Stimulated activated CD4-positive, alpha-beta T cell treated with anti-CD3 and anti-CD28 coated beads, Interleukin-15, amount 100 ng/mL, for 1 hour (primary cell): ENCODE measurements at places on chromosomes 5 and 9.

DNA sequence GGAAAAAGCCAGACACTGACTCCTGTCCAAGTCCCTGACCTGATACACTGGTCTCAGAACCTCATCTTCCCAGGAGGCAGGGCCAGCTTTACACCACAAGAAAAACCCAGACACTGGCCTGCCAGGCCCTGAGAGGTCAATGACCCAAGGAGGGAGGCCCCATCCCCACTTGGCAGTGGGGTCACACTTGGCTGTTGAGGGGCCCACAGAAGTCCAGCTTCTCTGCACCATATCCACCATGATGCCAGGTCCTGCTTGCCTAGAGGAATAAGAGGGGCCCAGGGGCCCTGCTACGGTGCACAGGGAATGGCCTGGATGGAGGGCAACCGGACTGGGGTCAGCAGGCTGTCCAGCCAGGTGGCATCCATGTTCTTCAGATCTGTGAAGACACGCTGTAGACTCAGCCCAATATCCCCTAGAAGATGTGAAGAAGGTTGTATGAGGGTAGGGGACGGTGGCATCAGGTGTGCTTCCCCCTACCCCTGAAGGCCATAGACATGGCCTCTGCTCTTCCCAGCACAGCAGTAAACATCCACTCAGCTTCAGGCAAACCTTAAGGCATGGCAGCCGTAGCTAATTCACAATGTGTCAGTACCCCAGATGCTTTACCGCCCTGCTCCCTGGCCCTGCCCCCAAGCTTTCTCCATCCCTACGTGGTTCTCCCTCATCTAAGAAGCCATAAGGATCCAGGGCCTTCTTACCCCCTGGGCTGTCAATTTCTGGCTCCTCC lies 6.7 kb downstream of the IRF1 start:
- no peak for DNase-seq

DNA sequence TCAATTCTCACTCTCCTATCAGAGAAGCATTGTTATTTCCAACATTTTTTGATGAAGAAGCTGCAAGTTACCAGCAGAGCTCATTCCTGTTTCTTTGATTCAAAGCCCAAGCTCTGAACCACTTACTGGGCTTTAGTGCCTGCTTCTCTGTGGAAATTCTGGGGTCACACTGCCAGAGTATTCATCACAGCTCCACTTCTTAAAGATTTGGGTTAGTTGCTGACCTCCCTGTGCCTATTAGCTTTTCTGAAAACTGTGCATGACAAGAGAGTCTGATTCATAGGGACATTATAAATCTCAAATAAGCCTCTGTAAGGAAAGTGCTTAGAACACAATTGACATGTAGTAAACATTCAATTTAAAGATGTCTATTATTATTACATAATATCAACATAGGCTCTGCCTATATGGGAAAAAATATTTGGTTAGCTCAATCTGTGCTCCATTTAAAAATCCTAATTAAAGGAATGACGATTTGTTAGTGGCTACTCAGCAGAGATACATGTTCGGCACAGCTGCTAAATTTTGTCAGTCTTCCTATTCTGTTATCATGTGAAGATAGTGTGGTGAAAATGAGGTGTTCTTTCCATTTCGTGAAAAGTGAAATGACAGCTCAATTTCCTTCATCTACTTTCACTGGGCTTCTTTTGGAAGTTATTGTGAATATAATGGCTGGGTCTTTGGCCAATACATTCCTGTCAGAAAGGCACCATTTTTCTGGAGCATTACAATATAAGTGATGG lies 293.0 kb downstream of the KCTD16 start:
- no peak for DNase-seq

DNA sequence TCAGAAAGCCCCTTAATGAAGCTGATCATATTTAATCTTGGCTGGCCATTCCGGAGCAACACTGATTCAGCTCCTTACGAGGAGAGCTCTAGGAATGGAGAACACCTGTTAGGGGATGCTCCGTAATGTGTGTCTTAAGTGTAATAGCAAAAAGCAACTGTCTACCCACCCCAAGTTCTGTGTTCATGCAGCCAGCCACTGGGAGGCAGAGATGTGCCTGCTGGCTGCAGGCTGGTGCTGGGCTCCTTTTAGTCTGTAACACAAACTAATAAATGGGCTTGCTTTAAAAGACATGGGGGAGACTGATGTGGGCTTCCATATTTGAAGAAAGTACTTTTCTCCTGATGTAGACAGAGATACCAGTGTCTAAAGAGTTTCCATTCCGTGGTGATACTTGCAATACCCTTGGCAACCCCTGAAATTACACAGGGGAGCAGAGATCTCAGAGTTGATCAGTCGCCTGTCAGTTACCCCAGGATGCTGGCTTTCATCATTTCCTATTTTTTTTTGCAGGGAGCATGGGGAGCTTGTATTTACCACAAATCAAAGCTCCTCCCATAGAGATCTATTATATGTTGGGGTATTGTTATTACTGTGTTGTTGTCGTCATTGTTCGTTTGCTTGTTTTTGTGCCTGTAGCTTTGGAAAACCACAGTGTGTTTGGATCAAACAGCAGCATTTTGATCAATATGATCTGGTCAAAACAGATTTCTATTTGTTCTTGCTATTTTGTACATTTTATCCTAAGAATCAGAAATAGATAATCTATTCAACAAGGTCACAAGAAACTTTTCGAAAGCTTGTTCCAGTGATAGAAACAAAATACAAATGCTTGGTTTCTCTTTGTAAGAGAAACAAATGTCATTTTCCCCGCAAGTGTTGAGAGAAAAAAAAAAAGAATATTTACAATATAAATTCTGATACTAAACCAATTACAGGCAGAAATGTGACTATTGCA lies 65.8 kb downstream of the MTX3 start:
- no peak for DNase-seq

DNA sequence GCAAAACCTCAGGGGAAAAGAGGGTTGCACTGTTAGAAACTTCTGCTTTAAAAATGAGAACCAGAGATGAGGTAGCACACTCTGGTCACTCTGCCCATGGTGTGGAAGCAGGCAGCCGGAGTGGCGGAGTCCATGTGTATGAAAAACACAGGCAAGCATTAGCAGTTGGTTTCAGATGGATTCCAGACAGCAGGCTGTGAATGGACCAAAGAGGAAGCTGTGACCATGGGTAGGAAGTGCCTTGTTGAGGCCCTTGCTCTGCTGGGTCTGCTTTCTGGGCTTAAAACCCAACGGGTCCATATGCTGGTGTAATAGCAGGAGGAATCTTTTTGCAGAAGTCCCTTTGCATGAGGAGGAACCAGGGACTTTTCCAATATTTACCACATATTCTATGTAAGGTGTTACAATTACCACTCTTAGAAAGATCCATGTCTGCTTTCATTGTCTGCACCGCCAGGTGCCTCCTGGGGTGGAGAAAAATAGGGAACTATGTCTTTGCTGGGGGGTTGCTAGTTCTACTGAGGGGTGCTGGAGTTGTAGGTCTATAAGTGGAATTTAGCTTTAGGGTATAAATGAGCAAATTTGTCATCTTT lies 77.0 kb downstream of the ANKRD55 start:
- no peak for DNase-seq

DNA sequence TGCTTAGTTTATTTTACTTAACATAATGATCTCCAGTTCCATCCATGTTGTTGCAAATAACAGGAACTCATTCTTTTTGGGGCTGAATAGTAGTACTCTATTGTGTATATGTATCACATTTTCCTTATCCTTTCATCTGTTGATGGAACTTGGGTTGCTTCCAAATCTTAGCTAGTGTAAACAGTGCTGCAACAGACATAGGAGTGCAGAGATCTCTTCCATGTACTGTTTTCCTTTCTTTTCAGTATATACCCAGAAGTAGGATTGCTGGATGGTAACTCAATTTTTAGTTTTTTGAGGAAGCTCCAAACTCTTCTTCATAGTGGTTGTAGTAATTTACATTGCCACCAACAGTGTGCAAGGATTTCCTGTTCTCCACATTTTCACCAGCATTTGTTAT lies 138.8 kb upstream of the POC5 start:
- DNase-seq: no peak

DNA sequence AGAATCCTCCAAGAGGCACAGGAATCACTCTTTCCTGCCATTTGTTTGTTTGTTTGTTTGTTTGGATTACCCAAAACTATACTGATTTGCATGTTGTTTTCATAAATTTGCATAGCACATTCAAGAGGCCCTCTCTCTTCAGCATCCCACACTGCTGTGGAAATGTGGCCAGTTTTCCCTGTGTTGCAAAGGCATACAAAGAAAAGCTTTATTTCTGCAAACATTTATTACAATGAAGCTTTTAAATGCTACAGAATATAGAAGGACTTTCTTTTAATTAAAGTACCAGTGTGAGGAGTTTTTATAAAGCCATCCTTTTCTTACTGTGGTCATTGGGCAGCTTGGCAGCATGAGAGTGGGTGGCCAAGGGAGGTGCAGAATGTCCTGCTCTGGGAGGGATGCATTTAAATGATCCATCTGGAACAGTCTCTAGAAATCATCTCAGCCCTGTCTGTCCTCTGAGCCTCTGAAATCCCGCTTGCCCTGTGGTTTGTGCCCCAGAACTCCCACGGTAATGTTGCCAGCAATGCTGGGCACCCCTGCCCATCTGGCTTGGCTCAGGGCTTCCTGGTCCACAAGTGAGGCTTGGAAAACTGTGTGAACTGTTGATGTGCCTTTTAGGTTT lies 356.8 kb upstream of the KIF2A start:
- DNase-seq: no peak

GRCh38 chr9:4193391-4193790 lies 106.5 kb downstream of the GLIS3 start:
- DNase-seq: no peak

DNA sequence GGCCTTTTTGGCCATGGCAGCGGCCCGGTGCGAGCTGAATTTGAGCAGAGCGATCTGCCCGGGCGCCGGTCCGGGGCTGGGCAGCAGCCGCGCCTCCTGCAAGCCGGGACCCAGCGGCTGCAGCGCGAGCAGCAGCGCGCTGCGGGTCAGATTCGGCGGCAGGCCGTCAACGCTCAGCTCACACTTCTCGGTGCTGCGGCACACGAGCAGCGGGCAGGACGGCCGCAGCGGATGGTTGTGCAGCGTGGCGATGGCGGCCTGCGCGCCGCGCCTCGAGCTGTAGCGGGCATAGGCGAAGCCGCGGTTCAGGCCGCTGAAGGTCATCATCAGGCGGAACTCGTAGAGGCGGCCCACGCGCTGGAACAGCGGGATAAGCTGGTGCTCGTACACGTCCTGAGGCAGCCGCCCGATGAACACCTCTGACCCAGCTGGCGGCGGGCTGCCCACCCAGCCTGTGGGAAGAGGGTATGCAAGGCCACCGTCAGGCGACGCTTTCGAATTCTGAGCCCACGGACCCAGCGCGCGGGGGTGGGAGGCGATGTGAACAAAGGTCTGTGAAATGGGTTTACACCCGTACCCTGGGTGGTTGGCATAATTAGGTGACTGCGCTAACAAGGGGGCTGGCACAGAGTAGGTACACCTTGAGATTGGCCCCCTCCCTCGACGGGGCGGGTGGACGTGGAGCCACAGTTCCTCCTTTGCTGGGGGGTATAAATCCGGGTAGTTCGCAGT lies 755 bp downstream of the DND1 start:
- no peak for DNase-seq

GRCh38 chr9:95268681-95269080 lies 48.8 kb downstream of the FANCC start:
- no peak for DNase-seq

DNA sequence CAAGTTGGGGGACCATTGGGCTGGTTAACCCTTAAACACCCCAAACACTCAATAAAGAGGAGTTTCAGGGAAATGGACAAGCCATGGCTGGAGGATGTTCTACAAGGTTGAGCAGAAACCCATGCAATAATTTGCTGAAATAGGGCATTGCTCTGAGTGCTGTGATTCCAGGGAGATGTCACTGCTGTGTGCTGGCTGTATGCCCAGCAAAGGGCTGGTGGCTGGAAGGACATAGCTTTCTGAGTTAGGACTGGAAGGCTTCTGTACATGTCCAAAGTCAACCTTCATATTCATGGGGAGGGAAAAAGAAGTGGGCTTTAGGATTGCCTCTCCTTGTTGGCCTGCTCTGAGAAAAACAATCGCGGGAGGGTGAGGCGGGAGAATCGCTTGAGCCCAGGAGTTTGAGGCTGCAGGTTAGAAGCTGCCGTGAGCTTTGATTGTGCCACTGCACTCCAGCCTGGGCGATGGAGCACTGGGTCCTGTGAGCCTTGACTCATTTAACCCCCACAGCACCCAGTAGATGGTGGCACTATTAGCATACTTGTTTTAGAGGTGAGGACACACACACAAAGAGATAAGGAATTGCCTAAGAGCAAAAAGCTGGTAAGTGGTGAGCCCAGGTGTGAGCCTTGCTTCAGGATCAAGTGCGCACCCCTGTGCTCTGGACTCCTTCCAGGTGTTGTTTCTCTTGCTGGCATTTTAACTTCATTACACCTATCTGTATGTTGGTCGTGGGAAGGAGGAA lies 20.4 kb downstream of the IL12B start:
- DNase-seq: no peak

GRCh38 chr5:156332245-156332644 lies 5.3 kb downstream of the SGCD start:
- DNase-seq: no peak

DNA sequence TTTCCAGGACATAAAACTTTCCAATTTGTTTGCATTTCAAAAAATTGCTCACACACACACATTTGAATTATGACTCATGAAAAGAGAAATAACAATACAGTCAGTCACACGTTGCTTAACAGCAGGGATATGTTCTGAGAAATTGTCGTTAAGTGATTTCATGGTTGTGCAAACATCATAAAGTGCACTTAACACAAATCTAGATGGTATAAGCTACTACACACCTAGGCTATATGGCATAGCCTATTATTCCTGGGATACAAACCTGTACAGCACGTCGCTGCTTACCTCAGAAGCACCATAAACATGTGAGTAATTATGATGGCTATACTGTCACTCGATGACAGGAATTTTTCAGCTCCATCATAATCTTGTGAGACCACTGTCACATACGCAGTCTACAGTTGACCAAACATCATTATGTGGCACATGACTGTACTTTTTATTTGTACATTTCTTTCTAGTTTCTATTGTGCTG lies 378.2 kb downstream of the ACTL7B start:
- DNase-seq: no peak

GRCh38 chr5:39368116-39368515 lies 3.8 kb upstream of the C9 start:
- DNase-seq: no peak

- DNase-seq: no peak
Observed at GRCh38 chr5:39189292-39189955, 29.9 kb downstream of the FYB1 start.

DNA sequence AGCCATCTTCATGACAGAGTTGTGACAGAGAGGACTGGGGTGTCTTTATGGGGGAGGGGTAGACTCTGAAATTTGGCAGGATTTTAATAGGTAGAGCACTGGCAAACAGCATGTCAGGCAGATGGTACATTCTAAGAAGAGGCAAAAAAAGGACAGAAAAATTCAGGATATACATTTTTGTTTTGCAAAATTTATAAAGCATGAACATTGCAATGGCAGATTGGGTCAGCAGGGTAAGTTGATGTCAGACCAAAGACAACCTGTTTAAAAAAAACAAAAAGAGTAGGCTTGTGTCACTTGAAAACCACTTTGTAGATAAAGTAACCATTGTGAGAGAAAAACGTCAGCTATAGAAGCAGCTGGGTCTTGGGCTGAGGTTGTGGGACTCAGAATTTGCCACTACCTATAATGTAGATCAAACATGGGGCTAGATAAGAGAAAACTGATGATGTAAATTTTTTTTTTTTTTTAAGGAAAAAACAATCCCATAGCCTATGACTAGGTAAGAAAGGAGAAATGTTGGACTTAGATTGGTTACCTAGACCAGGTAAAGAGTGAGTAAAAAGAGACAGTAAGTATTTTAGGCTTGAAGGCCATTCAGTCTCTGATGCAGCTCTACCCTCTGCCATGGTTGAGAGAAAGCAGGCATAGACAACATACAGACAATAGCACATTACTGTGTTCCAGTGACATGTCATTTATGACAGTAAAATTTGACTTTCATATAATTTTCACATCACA lies 8.3 kb downstream of the CAMK4 start:
- no peak for DNase-seq
